HEK293T (cell line): ENCODE measurements at places on chromosomes 13 and 19.

- no peak for DNase-seq
Observed at GRCh38 chr13:99425485-99426341, 75.6 kb upstream of the TM9SF2 start.

GRCh38 chr13:72728290-72728605 is 525 bp downstream of the BORA start:
- no peak for DNase-seq

DNA sequence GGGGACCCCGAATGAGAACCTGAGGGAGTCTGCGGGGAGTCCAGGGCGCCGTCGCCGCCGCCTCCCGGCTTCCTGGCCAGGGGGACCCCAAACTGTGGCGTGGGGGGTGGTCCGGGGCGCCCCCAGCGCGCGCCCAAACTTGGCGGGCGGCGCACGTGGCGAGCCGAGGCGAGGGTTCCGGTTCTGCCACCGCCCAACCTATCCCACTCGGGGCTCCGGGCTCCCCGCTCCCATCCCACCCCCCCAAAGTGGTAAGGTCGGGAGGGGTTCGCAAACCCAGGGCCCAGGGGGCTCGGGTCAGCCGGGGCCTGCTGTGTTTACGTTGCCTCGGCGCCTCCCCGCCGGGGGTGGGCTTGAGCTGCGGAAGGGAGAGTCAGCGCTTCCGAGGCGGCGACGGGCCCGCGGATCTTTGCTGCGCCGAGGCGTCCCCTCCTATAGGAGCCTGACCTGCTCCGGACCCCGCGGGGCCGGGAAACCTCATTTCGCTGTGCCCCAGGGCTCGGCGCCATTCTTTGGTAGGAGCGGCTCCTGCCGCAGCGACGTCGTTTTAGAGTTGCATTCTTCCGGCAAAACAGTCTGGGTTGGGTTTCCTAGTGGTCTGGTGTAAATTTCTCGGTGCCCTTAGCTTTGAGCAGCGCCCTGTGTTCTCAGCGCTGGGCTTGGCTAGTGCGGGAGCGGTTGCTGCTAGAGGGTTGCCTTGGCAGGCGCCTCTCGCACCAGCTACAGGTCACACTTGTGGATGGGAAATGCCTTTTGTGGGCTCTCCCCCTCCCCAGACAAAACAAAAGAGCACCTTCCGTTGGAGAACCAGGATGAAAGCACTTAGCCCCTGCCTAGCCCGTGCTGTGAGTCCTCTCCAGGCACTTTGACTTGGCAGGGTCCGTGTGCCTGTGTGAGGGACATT is 1.2 kb downstream of the DAZAP1 start:
- no peak for DNase-seq

GRCh38 chr13:41182231-41182630 is 12.1 kb downstream of the KBTBD7 start:
- no peak for DNase-seq

- peak; percentile 65 for DNase-seq
Observed at GRCh38 chr19:56507446-56508289, at the start of gene ZNF471. Gene ZNF471 (plus strand): TSS chr19:56507855. CDS start chr19:56511572, 3,717 bp downstream.

GRCh38 chr19:9917321-9917720 is 19.0 kb downstream of the OLFM2 start:
- DNase-seq = peak; percentile 74

DNA sequence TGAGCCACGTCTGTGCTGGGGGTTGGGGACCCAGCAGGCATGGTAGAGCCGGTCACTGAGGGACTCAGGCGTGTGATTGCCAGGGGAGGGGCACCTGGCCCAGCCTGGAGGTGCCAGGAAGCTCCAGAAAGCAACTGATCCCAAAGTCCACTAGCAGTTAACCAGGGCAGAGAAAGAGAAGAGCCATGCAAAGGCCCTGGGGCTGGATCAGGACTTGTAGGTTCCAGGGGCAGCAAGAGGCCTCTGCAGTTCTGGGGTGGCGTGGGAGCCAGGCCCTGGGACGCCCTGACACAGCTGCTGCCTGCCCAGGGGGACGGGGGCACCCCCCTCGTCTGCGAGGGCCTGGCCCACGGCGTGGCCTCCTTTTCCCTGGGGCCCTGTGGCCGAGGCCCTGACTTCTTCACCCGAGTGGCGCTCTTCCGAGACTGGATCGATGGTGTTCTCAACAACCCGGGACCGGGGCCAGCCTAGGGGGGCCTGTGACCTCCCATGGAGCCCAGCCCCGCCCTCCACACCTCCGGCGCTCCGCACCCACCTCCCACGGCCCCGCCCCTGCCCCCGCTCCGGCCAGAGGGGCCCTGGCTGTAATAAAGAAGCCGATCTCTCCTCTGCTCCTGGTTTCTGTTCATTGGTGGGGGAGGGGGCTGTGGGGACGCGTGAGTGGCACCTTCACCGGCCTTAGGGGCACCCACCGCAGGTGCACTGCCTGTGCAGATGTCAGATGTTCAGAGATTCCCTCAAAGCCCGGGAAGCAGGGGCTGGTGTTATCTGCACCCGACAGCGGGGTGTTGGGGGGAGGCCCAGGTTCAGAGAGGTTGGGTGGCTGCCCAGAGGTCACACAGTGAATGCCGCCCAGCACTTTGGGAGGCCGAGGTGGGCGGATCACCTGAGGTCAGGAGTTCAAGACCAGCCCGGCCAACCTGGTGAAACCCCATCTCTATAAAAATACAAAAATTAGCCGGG is 4.1 kb downstream of the AZU1 start:
- DNase-seq = no peak

DNA sequence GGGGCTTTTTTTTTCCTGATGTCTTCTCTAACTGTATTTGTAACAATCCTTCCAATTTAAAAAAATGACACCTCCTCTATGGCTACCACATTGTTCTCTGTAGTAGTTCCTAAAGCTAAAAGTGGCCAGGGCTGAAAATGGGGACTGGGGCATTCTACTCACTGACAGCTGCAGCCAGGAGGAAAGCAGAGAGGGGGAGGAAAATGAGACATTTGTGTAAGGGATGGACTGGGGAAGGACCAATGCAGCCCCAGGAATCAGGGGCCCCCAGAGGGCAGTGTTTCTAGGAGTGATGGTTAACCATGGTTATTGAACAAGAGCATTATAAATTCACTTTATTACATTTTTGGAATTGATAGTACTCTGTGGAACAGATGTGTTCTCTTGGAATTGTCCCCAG is 34.3 kb upstream of the C1QTNF9 start:
- no peak for DNase-seq

DNA sequence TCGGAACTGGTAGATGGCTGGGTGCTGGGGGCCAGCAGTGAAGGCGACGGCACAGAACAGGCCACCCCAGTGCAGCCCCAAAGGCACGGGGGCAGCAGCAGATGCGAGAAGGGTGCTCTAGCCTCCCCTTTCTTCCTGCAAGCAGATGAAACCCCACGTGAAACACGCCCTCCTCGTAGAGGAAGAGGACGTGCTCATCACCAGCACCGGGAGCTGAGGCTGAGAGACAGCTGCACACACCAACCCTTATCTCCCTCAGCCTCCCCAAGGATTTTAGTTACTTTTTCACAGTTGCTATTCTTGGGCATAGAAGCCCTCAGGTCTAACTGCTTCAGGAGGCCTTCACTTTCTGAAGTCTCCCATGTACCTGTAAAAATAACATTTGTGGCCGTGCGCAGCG is 11.9 kb downstream of the ZNF787 start:
- DNase-seq = no peak

DNA sequence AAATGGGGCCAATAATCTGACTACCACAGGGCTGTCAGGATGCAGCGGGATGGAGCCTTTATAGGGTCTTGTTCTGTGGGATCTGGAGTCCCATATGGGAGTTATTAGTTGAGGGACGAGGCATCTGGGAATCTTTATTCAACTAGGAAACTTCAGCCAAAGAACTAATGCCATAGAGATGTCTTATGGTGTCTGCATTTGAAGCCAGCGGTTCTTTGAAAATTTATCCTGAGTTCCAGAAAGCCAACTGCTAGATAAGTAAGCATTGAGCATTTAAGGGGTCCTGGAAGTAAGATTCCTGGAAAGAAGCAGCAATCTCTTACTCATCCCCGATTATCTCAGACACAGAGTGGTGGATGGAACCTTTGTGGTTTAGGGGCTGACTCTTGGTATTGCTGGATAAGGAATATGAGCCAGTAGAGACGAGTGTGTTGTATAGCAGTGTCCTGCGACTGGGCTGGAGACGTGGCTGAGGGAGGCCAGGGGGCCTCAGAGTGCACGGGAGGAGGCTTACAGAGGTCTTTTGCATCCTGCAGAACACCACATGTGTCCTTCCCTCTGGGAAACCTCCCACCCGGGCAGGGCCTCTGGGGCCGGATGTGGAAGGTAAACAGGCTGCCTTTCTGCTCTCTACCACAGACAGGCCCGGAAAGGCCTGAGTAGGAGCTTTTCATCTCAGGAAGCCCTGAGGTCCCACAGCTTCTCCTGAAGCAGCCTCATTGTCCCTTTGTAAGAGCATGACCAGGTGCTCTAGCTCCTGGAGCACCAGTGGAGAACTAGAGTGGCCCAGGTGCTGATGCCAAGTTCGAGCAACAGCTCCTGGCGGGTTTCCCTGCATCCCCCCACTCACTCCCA is 28.8 kb downstream of the ACTN4 start:
- no peak for DNase-seq

- no peak for DNase-seq
Observed at GRCh38 chr19:50399368-50399745, 15.2 kb downstream of the POLD1 start.

- no peak for DNase-seq
Observed at GRCh38 chr13:46846726-46847125, 49.8 kb upstream of the ESD start.

DNA sequence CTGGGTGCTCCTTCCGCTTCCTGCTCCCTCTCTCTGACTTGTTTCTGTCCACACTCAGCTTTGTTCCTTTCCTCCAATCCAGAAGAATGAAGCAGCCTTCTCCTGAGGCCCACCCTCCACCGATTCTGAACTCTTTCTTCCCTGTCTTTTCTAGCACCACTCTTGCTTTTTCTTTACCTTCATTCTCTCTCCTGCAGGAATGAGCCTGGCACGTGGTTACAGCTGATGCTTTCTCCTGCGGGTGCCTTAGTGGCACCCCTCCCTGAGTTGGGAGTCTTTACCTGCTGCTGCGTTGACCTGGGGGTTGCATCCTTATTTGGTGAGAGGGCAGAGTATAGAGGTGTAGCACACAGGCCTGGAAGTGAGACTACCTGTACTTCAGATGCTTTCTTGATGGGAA is 6.2 kb downstream of the UBAC2 start:
- no peak for DNase-seq

DNA sequence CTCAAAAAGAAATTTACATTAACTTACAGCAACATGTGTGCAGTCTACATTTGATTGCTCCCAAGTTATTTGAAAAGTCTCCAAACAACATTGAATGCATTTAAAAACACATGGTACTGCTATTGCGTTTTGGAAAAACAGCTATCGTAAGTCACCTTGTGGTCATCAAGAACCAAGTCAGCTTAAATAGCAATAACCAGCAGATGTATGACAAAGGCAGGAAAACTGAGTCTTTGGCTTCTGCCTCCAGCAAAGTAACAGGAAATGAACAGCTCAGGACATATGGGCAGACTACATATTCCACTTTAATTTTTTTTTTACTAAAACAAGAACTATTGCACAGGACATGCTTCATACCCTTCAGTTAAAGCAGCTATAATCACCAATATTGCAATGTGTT is 580.6 kb upstream of the SPRY2 start:
- no peak for DNase-seq

DNA sequence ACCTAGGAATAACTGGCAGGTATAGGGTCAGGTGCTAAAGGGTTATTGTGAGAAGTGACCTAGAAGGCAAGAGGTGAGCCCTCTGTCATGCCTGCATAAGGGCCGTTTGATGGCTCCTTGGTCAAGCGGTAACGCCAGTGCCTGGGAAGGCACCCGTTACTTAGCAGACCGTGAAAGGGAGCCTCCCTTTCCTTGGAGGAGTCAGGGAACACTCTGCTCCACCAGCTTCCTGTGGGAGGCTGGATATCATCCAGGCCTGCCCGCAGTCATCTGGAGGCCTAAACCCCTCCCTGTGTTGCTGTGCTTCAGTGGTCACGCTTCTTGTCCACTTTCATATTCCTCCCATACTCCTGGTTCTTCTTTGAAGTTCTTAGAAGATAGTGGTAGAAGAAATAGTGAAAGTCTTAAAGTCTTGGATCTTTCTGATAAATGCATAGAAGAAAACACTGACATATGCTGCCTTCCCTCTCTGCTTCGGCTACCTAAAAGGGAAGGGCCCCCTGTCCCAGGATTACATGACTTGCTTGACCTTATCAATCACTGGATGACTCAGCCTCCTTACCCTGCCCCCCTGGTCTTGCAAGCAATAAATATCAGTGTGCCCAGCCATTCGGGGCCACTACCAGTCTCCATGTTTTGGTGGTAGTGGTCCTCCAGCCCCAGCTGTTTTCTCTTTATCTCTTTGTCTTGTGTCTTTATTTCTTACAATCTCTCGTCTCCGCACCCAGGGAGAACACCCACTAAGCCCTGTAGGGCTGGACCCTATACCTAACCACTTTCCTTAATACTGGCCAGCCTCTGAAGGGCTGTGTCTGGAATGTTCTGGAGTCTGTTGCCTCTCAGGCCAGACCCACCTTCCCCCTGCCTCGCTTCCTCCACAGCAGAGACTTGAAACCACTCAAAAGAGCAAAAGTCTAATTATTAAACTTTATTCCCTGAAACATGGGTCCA is 16.1 kb upstream of the ABCC4 start:
- DNase-seq = no peak

GRCh38 chr13:51957377-51958216 is 53.7 kb downstream of the ATP7B start:
- DNase-seq = no peak

- DNase-seq = no peak
Observed at GRCh38 chr13:22855926-22856325, 324.9 kb upstream of the SGCG start.

DNA sequence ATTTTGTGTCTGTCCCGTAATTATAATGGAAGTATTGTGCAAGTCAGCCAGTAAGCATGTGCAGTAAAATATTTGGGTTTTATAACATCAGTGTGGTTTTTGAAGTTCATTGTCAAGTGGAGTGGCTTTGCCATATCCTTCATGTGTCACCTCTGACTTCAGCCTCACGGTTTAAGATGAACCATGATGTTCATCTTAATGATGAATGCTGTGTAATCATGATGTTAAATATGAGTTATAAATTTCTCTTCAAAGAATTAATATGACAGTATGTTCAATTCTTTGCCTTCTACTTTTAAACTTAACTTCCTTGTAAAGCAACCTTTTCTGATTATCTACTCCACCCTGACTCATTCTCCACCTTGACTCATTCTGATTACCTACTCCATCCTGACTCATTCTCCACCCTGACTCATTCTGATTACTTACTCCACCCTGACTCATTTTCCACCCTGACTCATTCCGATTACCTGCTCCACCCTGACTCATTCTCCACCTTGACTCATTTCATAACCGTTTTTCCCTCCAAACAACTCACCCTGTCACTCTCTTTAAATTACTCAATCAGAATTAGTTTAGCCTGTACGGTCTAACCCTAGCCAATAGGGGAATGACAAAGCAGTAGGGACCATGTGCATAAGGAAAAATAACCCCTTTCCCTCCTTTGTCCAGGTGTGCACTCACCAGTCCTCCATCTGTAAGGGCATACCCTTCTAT is 50.3 kb upstream of the ANKRD10 start:
- no peak for DNase-seq
